ENCODE measurements at places on chromosomes 16 and 17.

DNA sequence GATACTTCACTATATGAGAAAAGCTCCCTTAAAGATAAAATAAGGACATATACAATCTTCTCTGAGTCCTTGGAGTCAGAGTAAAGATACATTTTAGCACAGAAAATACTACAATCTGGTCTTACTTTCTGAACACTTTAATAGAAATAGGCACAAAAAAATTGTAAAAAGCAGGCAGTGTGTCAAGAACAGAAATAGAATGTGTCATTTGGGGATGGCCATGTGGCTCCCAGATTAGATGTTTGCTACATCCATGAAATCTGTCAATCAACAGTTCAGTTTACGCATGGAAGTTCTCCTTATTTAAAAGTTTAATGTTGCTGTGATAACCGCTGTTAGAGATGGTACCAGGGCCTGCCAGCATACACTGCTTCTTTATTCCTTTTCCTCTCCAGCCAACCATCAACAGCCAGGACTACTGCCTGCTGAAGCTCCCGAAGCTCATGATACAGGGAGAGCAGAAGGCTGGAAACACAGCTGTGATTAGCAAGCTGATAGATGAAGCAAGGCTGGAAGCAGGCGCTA lies 278.5 kb downstream of the CEP112 start:
- DNase-seq = no peak

DNA sequence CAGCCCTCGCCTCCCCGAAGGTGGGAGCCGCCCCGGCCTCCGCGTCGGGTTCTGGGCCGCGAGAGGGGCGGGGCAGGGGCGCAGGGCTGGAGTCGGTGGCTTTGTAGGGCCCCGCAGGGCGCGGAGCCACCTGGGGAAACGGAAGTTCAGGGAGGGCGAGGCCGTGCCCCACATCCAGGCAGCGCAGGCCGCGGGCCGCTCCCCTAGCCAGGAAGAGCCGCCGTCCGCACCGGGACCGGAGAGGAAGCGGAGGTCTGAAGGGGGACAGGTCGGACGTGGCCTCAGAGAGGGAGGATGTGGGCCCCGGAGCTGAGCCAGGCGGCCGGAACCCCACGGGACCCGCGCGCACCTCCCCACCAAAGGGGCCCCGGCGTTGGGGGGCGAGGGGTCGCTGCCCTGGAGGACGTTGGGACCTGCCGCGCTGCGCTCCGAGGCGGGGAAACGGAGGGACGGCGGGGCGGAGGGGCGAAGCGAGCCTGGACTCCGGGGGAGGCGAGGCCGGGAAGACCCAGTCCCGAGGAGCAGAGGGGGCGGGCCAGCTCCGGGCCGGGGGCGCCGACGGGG lies 482 bp upstream of the SLC16A3 start:
- no peak for DNase-seq

GRCh38 chr16:81440888-81441761 lies 3.5 kb upstream of the CMIP start:
- no peak for DNase-seq

DNA sequence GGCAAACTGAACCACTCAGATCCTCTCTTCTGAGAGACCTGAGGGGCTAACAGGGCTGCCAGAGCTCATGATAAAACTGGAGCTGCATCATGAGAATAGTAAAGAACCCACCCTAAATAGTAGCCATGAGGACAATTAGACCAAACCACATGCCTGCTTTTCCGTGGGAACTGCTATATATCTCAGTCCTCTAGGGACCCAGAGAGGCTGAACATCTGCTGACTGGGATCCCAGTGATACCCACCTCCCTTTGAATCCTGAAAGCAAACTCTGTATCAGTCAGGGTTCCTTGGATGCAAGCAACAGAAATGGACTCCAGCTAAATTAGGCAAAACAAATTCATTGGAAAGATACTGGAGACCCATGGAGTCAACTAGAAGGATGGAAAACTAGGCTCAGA lies 6.5 kb downstream of the MT1X start:
- DNase-seq = no peak

- DNase-seq = peak; percentile 91
Measured at GRCh38 chr17:76136276-76137000, 4.6 kb downstream of the FOXJ1 start.

- no peak for DNase-seq
Measured at GRCh38 chr16:86201746-86202145, 302.8 kb downstream of the IRF8 start.

DNA sequence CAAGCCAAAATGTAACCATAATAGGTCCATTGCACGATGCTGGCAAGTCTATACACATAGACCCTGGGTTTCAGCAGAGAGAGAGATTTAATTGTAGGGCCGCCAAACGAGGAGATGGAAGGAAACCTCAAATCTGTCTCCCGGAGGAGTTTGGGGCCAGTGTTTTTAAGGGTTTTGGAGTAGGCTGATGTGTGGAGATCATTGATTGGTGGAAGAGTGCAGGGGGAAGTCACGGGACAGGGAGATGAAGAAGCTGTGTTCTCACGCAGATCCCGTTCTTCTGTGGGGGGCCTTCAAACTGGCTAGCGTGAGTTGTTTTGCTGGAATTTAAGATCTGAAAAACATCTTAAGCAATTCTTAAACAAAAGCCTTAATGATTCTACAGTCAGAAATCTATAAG lies 84.8 kb downstream of the KATNIP start:
- DNase-seq = no peak

GRCh38 chr17:39641883-39642282 lies 4.9 kb downstream of the STARD3 start:
- no peak for DNase-seq

DNA sequence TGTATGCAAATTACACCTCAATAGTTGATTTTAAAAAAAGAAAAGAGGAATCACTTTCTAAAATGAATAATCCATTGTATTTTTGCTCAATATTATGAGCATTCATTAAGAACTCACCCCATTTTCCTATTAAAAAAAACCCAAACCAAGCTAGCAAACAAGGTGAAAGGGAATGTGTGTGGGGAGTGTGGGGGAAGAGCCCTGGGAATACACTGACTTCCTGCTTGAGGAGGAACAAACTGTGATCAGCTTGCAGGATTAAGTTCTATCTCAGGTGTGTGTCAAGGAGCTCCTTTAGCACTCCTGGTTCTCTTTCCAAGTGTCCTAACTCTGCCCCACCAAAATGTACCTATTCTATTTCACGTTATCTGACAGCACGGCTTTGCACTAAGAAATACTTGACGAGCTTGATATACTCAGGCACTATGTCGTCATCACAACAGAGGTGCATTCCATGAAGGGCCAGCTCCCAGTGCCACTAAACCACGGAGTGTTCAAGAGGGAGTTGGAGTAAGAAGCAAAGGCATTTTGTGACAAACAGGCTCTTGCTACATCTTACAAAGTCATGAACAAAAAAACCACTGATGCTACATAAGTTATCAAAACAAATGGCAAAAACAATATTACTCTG lies 73.2 kb downstream of the MYH10 start:
- no peak for DNase-seq

- DNase-seq = no peak
Measured at GRCh38 chr17:13699261-13699660, 97.5 kb upstream of the HS3ST3A1 start.

DNA sequence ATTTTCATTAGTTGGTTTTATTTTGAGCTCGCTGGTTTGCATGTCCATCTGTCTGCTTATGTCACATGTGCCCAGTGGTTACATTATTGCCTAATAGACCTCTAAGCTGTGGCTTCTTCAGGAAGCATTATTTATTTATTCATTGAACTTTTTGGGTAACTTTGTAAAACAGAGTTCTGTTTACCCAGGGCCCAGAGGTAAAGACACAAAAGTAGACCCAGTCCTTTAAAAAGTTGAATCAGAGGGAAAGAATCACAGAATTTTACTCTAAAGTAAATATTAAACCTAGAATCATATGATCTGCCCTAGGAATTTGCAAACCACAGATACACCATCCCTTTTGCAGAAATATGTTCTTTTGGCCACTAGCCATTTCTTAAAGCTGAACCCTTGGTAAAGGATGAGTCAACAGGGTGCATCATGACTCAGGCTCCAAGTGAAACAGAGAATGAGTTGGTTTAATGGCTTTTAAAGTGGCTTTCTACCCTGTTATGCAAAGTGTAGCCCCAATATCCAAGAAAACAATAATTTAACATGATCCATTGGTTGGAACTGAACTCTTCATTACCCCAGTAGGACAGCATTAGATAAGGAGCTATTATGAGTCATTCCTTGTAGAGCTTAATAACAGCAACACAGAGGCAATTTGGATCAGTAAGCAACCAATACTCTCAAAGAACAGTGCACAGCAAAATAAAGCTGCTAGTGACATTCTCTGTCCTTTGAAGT lies 236.3 kb downstream of the KCNJ2 start:
- DNase-seq = no peak

- DNase-seq = no peak
Measured at GRCh38 chr16:694187-694862, 4.1 kb upstream of the WDR24 start.

DNA sequence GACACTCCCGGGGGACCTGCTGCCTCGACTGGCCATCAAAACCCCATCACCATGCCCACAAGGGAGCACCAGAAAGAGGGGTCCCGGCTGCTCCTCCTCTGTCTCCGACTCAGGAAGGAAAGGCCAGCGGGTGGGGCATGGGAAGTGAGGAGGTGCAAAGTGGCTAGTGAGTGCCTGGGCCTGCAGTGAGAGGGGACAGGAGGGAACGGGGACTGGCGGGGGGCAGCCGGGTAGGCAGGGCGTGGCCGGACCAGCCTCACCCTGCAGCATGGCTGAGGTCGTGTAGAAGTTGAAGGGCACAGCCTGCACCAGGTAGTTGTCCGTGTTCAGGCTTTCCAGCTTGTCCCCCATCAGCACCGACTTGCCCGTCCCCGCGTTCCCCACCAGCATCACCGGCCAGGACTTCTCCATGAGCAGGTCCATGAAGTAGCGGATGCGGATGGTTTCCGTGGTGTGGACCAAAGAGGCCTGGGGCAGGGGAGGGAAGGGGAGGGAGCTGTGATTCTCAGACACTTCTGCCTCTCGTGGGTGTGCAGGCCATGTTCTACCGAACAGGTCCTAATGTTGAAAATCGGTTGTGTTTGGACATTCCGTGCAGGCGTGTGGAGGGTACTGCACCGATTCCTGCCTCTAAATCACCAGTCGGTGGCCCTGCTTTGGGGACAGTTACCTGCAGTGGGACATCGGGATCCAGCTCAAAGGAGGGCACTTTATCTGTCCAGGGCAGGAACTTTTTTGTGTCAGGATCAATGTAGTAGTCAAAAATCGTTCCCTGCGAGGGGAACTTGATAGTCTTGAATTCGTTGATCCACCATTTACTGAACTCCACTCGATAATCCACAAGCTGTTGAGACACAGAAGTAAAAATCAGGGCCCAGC lies 91.7 kb downstream of the DNAH17 start:
- no peak for DNase-seq

- no peak for DNase-seq
Measured at GRCh38 chr16:29665294-29666077, 2.4 kb downstream of the SPN start.

DNA sequence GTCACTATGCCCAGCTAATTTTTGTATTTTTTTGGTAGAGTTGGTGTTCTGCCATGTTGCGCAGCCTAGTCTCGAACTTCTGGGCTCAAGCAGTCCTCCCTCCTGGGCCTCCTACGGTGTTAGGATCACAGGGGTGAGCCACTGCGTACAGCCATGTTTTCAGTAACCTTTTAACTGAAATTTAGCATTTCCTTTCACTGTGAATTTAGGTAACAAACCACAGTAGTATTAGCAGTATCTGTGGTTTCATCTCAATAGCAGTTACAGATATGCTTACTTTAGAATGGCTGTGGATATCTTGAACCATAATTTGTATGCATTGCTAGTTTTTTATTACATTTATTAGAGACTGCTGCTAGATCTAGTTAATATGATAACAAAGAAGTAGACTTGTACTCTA lies 4.3 kb upstream of the RANGRF start:
- no peak for DNase-seq

- DNase-seq = no peak
Measured at GRCh38 chr16:50570354-50570753, 22.2 kb downstream of the NKD1 start.

- no peak for DNase-seq
Measured at GRCh38 chr17:30519707-30520106, 42.5 kb downstream of the GOSR1 start.

GRCh38 chr17:19374136-19374535 lies 4.2 kb upstream of the MAPK7 start:
- DNase-seq = no peak

GRCh38 chr17:81608605-81609004 lies 28.3 kb downstream of the NPLOC4 start:
- DNase-seq = no peak

GRCh38 chr16:61148930-61149329 lies 887.3 kb downstream of the CDH8 start:
- DNase-seq = no peak
